ENCODE measurements at places on chromosomes 12 and 14.

- no peak for DNase-seq
Measured at GRCh38 chr12:123027726-123028445, 47.4 kb downstream of the ARL6IP4 start.

- no peak for DNase-seq
Measured at GRCh38 chr12:118187751-118188435, 52.0 kb downstream of the PEBP1 start.

GRCh38 chr12:52380271-52380694, 5.2 kb downstream of the KRT84 start:
- no peak for DNase-seq

GRCh38 chr14:101623685-101624444, 62.6 kb downstream of the DIO3 start:
- DNase-seq = no peak

DNA sequence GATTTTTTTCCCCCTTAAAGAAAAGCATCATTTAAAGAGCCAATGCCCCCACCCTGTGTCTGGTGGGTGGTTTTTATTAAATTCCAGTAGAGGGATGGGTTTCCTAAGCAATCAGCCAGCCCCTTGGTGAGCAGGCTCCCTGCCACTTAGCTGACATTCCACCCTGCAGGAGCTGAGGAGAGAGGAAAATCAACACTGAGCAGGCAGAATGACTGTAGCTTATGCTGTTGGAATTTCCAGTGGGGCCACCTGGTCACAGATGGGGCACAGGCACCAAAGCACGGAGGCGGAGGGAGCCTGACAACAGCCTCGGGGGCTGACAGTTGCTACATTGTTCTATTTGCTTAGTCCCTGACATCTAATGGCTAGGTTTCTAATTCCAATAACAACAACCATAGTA, 127.7 kb downstream of the TMEM30B start:
- no peak for DNase-seq

DNA sequence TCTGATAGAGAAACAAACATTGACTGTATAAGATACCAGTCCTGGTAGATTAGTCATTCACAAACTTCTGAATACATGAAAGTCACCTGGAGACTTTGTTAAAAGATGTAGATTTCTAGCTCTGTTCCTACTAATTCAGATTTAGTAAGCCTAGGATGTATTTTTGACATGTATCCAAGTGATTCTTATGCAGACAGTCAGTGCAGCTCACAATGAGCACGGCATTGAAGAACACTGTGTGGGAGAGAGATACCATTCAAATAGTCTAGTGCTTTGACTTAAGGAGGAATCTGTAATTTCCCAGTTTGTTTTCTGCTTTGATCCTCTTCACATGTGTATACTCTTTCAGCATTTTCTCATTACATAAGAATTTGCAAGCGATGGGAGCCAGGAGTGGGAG, 68.7 kb upstream of the STXBP6 start:
- no peak for DNase-seq

DNA sequence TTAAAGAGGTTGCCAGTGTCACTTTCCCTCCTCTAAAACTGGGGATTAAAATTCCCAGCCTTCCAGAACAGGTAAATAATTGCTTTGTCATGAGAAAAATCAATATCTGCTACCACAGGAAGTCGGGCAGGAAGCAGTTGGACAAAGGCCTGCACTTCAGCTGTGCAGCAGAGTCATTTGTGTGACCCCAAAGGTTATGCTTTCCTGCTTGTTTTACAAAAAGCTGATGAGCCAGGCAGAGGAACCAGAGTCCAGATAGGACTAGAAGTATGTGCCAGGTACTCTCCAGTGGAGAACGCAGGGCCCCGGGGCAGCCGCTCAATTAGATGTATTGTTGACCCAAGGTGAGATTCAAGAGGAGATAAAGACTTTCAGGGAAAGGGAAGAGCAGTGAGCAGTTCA, 117.1 kb upstream of the FRMD6 start:
- no peak for DNase-seq

- DNase-seq = no peak
Measured at GRCh38 chr12:26919216-26919555, 18.6 kb downstream of the INTS13 start.

DNA sequence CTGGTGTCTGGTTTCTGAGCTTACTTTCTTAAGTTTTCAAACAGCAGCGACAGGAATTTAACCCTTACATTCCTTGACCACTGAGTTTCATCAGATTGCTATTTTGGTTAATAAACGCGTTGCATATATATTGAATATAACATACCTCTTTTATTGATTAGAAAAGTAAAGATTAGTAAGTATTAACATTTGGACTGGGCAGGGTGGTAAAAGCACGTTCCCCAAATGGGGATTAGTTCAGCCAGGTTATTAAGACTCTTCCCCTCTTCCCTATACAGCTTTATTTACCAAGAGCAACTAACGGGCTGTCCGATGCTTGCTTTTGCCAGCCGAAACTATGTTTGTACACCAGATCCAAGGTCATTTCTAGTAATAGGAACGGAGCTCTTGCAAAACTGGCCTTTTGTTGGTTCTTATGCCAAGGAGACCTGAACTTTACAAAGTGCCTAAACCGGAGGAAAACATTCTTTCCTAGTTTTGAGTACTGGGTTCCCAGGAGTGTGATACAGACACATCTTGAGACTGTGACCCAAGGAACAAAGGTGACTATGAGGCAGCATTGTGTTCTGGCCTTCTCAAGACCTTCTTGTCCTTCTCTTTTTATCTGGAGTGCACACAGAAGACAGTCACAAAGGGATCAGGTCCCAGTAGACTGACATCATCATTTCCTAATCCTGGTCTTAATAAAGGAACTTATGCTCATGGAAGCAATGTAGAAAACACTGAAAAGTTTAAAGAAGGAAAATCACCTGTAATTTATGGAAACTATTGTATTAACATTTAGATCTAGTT, 2.6 kb downstream of the GLRX5 start:
- no peak for DNase-seq

DNA sequence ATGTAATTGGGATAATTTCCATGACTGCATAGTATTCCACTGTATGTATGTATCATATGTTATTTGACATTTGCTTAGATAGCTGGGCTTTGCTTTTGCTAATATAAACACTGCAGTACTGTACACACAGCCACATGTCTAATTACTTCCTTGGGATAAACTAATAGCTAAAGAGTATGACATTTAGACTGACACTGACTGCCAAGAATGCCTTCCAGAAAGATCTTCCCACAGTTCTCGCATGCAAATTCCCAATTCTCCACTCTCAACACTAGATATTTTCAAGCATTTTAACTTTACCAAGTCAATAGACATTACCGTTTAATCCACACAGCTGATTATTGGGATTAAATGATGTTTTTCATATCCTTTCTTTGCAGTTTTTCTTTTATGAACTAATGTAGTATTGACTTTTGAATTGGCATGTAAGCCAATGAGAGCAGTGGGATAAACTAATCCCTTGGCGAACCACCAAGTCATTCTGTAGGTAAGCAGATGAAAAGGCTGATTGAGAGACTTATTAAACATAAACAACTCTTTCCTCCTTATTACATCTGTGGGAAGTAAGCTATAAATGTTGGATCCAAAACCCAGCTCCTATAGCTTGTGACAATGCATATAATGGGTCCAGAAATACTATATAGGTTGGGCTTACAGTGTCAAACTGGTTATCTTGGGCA, 55.5 kb downstream of the STON2 start:
- DNase-seq = no peak

GRCh38 chr14:47365233-47365632, 310.2 kb downstream of the MDGA2 start:
- peak; percentile 78 for DNase-seq

DNA sequence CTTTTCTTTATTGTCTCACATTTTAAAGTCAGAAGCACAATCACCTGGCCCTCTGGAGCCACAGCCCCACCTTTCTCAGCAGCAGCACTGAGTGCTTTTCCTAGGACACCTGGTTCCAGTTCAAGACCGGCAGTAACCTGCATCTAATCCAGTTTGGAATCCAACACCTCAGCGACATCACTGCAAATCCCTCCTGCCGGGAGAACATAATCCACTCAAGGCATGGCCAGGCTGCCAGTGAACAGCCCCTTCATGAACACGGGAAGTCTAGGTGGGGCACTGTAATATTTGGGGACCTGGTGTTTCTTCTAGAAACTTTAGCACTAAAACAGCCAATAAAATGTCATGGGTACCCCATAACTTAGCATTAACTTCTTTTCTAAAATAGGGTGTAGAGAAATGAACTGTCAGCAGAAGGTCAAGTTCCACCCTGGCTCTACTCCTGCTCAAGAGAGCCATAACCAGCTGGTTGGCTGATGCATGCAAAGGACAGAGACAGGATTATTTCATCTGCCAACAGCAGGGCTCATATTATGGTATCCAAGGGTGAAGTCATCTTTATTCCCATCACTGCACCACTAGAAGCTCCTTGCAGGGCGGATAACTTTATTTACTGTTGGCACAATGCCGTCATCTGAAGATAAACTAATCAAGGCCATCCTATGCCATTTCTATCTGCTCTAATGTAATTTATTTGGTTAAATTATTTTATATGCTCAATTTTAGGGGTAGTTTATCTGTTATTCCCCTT, 76.7 kb downstream of the TTC7B start:
- no peak for DNase-seq

- DNase-seq = no peak
Measured at GRCh38 chr14:104116756-104117340, 21.5 kb upstream of the KIF26A start.

GRCh38 chr14:53494587-53494986, 341.5 kb upstream of the DDHD1 start:
- DNase-seq = no peak

DNA sequence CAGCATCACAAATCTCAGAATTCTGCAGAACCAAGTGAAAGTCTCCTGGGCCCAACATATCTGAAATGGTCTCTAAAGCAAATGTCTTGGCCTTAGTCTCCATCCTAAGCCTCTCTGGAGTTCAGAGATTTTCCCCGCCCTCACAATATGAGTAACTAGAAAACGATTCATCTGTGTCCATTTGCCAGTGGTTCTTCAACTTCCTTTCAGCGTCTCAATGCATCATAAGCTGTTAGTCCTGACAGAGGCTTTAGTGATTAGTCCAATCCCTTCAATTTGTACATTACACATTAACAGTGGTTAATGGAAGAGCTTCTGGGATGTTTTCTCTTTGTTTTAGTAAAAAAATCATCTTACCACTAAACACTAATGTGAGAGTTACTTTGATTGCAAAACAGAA, 17.4 kb downstream of the NPC2 start:
- no peak for DNase-seq

DNA sequence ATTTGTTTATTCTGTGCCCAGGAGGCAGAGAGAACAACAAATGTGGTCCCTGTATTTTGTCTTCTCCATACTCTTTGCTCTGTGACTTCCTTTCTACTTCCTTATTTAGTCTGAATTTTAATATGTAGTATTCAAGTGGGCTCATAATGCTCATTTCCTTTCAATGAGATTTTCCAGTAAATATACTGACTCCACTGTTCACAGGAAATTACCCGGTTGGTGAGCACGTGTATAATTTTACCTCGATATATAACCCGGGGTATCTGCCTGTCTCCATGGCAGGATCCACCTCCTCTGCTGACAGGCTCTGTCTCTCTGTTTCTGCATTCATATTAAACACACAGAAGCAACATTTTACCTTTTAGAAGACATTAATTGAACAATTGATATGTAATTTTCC, 166.0 kb downstream of the SLC38A4 start:
- DNase-seq = no peak

DNA sequence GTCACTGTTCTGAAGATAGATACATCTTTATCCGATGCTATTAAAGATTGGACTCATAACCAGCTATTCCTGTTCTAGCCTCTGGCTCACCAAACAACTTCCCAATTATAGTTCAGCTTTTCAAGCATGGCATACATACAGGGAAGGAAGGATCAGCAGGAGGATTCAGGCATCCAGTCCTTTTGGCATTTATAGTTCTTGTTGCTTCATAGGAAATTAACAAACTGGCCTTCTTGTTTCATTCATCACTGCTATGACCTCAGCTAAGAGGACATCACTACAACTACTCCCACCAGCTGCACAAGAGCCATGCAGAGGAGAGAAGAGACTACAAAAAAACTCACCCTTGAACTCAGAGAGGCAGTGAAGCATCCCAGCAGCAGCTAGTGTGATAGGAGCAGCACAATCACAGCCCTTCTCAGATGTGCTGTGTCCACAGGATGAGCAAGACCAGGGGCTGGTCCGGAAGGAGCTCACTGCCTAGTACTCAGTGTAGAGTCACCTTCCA, 100.5 kb downstream of the SPTSSA start:
- no peak for DNase-seq

DNA sequence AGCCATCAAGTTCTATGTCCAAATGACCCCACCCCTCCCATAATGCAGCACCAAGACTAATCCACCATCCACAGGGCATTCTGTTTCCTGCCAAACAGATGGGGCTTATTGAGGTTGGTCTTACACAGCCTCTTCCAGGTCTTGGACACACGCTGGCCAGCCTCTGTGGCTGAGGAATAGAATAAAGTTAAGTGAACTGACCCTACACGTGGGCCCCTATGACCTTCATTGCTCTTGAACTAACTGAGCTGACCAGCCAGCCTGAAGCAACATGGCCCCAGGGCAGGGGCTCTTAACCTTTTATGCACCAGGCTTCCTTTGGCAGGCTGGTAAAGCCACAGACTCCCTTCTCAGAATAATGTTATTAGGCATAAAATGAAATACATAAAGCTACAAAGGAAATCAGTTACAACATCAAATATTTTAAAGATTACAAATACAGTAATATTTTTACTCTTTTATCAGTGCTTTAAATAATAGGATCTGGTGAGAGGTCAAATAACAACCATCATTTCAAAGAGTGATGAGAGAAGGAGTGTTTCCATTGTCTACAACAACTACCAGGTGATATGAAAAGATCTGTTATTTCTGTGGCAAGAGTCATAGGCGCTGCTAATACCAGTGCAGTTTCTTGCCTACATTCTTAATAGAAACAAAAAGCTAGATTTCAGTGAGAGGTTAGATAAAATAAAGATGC, 192.9 kb upstream of the NUDT4 start:
- DNase-seq = no peak

DNA sequence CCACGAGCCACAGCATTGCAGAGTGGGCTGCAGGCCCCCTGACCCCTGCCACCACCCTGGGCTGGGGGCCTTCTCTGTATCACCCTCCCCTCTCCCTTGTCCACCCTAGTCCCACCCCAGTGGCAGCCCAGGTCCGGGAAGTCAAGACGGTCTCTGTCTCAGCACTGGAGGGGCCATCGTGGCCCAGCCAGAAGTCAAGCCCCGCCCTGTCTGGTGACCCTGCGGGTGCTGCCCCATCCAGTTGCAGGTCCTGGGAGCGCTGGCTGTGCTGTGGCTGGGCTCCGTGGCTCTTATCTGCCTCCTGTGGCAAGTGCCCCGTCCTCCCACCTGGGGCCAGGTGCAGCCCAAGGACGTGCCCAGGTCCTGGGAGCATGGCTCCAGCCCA, 2.7 kb downstream of the PLD4 start:
- DNase-seq = no peak
